ENCODE measurements at places on chromosomes 12 and 14. TPM values are rescaled to one million over a fixed set of nuclear protein-coding genes. Genes with fewer than 3 reads are reported as not detected.

DNA sequence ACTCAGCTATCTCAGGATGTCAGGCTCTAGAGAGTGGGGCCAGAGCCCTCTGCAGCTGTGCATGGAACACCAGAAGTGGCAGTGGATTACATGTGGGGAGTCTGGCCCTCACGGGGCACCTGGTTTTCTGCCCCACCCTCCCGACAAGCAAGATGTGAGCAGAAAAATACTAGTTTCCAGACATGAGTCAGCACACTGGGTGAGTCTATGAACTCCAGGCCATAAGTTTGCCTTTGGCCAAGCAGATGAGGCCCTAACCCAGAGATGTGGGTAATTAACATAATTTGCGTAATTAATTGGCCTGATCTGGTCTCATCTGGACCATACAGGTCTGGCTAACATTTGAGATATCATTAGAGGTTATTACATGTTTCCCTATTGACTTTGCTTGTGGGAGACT, 37.7 kb upstream of the SLC24A4 start:
- DNase-seq = no peak
- no peaks in the 10 kb centered on the region for H3K27me3 ChIP-seq
- no peak overlapping the region for H3K27ac ChIP-seq

DNA sequence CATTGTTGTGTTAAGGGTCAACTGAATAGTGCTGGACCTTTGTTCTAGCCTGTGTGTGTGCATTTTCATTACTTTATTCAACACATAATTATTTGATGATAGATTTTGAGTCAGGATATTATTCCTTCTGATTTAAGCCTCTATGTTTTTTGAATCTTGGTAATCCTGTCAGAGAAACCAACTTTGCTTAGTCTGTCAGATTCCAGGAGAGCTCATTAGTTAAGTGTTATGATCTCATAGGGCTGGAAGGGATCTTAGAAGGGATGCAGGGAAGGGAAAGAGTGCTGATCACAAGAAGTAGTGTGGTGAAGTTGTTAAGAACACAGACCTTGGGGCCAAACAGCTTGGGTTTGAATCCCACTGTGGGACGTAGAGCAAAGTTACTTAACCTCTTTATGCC, 52.9 kb downstream of the SCN8A start:
- no peak overlapping the region for H3K4me3 ChIP-seq
- no peak overlapping the region for H3K27ac ChIP-seq
- H3K27me3 ChIP-seq = no peaks in the 10 kb centered on the region
- H3K4me1 ChIP-seq = no peaks in the 10 kb centered on the region
- DNase-seq = no peak

GRCh38 chr12:63318313-63318712, 167.3 kb upstream of the AVPR1A start:
- H3K27me3 ChIP-seq = no peaks in the 10 kb centered on the region
- no peak for DNase-seq
- no peak overlapping the region for H3K27ac ChIP-seq

- H3K27ac ChIP-seq = no peak overlapping the region
- H3K36me3 ChIP-seq = peaks cover 35% of the 10 kb centered on the region
- H3K27me3 ChIP-seq = no peaks in the 10 kb centered on the region
- H3K4me3 ChIP-seq = no peak overlapping the region
- H3K4me1 ChIP-seq = peaks cover 34% of the 10 kb centered on the region
- no peak for DNase-seq
Observed at GRCh38 chr12:53254816-53255545, 13.1 kb upstream of the ESPL1 start.

DNA sequence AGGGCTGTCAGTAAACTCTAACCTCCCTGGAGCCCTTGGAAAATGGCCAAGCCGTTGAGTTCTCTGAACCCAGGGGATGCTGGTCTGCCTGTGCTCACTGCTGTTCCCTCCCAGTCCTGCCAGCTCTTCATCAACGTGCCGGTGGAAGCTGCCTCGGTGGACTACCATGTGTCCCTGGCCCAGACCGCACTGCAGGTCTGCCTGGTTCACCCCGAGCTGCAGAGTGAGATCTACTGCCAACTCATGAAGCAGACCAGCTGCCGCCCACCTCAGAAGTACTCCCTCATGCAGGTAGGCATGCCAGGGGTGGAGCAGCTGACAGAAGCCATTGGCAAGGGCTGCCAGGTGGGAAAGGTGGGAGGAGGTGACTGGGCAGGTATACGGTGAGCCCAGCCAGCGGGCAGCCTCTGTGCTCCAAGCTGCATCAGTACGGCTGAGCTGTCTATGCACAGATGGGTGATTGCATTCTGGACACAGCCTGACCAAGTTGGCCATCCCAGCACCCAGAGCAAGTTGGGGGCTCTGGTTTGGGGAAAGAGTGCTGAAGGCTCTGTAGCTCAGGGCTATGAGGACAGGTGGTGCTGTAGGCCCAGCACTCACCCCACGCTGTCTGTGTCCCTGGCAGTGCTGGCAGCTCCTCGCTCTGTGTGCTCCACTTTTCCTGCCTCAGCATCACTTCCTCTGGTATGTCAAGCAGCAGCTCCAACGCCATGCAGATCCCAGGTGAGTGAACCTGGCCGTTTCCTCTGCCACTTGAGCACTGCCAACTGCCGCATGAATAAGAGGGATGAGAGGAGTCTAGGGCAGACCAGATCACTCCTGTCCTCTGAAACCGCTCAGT, 21.9 kb downstream of the PIGH start:
- no peak for DNase-seq
- H3K27ac ChIP-seq = no peak overlapping the region
- H3K4me1 ChIP-seq = peaks cover 3% of the 10 kb centered on the region
- no peaks in the 10 kb centered on the region for H3K27me3 ChIP-seq
- H3K36me3 ChIP-seq = peaks cover 82% of the 10 kb centered on the region
- no peak overlapping the region for H3K4me3 ChIP-seq

DNA sequence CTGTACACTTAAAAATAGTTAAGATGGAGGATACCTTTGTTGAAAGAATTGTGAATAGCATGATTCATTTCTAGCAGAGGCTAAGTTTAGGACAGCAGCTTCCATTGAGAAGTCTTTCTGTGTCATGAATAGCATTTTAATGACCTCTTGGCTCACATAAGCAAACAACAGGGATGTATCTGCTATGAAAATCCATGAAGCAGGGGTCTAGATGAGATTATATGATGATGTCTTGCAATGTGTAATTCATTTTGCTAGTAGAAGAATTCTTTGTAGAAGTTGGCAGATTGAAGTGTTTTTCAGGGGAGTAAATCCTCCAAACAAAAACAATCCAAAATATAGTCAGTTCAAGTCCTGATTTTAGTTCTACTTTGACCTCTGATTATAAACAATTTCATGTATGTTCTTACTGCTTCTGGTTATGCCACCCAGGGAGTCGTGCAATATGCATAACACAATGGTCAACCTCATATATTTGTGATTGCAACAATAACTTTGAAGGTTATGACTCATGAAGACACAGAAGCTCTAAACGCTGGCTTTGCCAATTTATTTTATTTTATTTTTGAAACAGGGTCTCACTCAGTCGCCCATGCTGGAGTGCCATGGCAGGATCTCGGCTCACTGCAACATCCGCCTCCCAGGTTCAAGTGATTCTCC, 6.9 kb upstream of the RD3L start:
- no peak overlapping the region for H3K27ac ChIP-seq
- H3K4me1 ChIP-seq = no peaks in the 10 kb centered on the region
- H3K4me3 ChIP-seq = no peak overlapping the region
- no peak for DNase-seq
- H3K36me3 ChIP-seq = no peaks in the 10 kb centered on the region

GRCh38 chr14:105839425-105840265, 313.3 kb downstream of the TMEM121 start:
- no peaks in the 10 kb centered on the region for H3K4me1 ChIP-seq
- no peaks in the 10 kb centered on the region for H3K36me3 ChIP-seq
- H3K4me3 ChIP-seq = no peak overlapping the region
- no peak overlapping the region for H3K27ac ChIP-seq

GRCh38 chr12:101832030-101832429, 1.3 kb upstream of the GNPTAB start:
- H3K4me3 ChIP-seq = no peak overlapping the region
- DNase-seq = no peak
- no peak overlapping the region for H3K27ac ChIP-seq

DNA sequence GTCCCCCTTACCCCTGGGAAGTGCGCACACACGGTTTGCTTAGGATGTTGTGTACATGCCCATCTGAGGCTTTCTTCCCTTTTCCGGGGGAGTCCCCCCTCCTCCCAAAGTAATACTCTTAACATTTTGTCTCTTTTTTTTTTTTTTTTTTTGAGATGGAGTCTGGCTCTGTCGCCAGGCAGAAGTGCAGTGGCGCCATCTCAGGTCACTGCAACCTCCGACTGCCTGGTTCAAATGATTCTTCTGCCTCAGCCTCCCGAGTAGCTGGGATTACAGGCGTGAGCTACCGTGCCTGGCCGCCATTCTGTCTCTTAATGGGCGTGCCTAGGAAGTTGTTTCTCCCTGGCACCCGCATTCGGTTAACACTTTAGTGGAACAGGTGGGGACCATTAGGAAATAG, 4.5 kb upstream of the GMFB start:
- no peak overlapping the region for H3K4me3 ChIP-seq
- DNase-seq = no peak

GRCh38 chr14:105484069-105484996, 2.4 kb upstream of the CRIP1 start:
- peaks cover 32% of the 10 kb centered on the region for H3K27me3 ChIP-seq
- no peak overlapping the region for H3K27ac ChIP-seq
- H3K4me1 ChIP-seq = peaks cover 99% of the 10 kb centered on the region
- DNase-seq = no peak
- H3K36me3 ChIP-seq = peaks cover 34% of the 10 kb centered on the region

DNA sequence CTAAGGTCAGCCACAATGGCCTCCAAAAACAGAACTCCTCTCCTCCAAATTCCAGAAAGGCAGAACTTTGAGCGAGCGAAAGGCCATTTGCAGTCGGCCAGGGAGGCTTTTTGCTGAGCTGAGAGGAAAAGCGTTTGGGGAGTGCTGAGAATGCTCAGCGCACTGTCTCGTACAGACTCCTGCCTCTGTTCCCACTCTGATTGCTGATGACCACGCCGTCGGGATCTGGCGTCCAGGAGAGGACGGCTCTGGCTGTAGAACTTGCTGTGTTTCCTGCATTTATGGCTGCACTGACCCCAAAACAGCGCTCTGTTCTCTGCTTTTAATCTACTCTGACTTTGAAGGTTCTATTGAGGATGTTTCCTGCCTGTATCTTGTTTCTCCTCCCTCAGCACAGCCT, 82.4 kb upstream of the WSCD2 start:
- no peak overlapping the region for H3K4me3 ChIP-seq
- no peaks in the 10 kb centered on the region for H3K27me3 ChIP-seq
- H3K4me1 ChIP-seq = peaks cover 6% of the 10 kb centered on the region
- no peak overlapping the region for H3K27ac ChIP-seq

- no peaks in the 10 kb centered on the region for H3K27me3 ChIP-seq
- no peak for DNase-seq
- no peak overlapping the region for H3K27ac ChIP-seq
- no peak overlapping the region for H3K4me3 ChIP-seq
- H3K36me3 ChIP-seq = peaks cover 3% of the 10 kb centered on the region
Observed at GRCh38 chr14:89447182-89447944, 30.3 kb upstream of the FOXN3 start.

DNA sequence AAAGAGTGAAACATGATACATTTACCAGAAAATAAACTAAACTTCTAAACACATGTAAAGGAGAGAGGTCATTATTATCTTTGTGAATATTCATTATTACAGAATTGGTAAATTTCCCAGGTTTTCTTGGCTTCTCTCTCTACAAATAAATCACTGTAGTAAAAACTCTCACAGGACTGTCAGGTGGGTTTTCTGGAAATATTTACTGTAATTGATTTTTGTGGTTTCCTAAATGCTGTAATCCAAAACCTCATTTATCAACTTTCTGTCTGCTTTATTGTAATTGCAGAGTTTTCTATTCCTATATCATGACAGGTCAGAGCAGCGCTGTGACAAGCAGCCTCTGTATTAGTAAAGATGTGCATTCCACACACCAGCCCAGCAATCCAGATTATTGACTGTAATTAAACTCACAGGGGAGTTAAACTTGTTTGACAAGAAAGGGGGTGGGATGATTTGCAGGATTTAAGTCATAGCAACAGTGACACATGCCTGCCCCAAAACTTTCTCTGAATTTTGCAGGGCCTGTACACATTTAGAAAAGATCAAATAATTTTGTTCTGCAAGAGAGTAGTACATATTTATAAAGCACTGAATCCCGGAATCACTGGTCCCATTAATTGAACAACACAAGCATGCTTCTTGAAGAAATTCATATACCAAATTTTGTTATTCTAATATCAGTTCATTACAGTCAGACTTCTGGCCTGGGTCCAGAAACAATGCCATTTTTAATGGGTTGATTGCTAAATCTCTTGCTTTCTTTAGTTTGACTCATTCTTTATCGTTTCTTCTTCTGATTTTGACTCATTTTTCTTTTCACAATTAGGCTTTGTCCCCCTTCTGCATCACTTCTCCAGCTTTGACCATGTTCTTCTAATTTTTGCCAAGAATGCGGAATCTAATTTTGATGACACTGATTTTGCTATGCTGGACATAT, 42.2 kb downstream of the PTPRO start:
- no peaks in the 10 kb centered on the region for H3K36me3 ChIP-seq
- no peak for DNase-seq
- no peaks in the 10 kb centered on the region for H3K27me3 ChIP-seq
- H3K27ac ChIP-seq = no peak overlapping the region
- H3K4me1 ChIP-seq = no peaks in the 10 kb centered on the region
- H3K4me3 ChIP-seq = no peak overlapping the region

GRCh38 chr12:22535038-22535437, 9.3 kb downstream of the C2CD5 start:
- DNase-seq = no peak
- no peaks in the 10 kb centered on the region for H3K27me3 ChIP-seq
- no peak overlapping the region for H3K4me3 ChIP-seq
- no peak overlapping the region for H3K27ac ChIP-seq

CCDC92 gene
- total RNA-seq = 23.3 TPM

ATF1 gene
- 49.3 TPM for total RNA-seq

ABCD4 gene
- total RNA-seq = 30.3 TPM

SOX5 gene
- 48.8 TPM for total RNA-seq

G2E3 gene
- 29.5 TPM for total RNA-seq

TAS2R8 gene
- total RNA-seq = 0.11 TPM

SLC4A8 gene
- 10.9 TPM for total RNA-seq

AMHR2 gene
- 0.50 TPM for total RNA-seq

DDX23 gene
- 85.4 TPM for total RNA-seq

VWF gene
- total RNA-seq = 40.4 TPM

BMP4 gene
- total RNA-seq = 9.7 TPM

Measured in spinal cord (tissue), 10 donors.